Activated T-cell treated with anti-CD3 and anti-CD28 coated beads for 48 hours (primary cell): ENCODE measurements at places on chromosomes 2 and 18.
A peak's percentile ranks its signal among the peaks of the same experiment; 100 is the strongest.

- DNase-seq, result no peak
These were observed 201.2 kb downstream of the CBLN2 start for GRCh38 chr18:72342933-72343332.

DNA sequence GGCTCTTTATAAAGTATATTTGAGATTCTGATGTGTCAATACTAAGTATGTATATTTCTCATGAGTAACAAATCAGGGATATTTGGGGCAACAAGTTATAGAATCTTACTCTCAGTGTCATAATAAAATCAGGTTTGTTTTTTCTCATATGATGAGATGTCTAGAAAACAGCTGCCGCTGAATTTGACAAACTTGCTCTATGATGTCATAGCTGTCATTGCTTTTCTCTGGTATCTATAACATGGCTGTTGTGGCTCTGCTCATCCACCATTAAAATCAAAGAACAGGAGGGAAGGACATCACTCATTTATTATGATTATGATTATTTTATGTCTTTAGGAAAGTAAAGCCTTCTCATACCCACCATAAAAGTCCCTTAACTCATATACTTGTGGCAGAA, 417.2 kb upstream of the LRRTM4 start:
- no peak for DNase-seq

GRCh38 chr2:205473791-205474190, 208.5 kb upstream of the NRP2 start:
- no peak for DNase-seq

DNA sequence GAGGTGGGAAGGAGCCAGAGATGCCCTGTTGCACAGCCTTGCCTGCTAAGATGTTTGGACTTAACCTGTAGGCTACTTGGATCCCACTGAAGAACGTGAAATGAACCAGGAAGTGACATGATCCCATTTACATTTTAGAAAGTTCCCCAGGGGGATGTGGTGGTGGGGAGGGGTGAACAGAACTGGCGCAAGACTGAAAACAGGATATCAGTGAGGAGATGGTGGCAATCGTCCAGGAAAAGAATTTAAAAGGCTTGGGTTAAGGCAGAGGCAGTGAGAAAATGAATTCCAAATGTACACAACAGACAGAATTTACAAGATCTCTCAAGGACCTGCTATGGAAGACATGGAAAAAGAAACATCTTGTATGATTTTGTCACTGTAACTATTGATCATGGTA, 42.3 kb downstream of the SULT1C2 start:
- no peak for DNase-seq

DNA sequence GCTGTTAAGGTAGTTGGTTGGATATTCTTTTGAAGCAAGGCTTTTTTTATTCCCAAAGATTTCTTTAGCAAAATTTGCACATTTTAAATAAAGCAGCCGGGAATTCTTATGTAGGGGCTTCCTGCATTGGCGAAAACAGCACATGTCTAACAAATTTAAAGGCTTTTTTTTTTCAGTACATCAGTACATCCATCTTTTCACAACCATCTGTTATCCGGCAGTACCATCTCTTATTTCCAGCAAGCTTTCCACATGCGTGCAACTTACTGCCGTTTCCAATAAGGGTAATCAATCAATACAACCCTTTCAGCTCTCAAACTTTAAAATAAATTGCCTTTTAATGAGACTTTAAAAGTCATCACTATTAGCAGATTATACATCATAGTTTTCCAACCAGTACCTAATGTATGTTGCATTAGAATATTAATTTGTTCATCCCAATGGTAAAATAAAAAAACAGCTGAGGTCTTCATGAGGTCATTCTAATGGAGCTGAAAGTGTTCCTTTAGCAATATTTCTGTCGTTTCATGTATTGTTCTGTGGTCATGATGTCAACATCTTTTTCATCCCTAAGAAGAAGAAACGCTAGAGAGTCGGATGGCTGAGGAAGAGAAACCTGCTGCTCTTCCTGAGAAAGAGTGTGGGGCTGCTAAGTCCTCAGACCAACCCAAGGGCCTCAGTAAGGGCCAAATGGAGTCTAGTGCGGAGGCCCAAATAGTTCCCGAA, 81.4 kb upstream of the UNC80 start:
- no peak for DNase-seq

DNA sequence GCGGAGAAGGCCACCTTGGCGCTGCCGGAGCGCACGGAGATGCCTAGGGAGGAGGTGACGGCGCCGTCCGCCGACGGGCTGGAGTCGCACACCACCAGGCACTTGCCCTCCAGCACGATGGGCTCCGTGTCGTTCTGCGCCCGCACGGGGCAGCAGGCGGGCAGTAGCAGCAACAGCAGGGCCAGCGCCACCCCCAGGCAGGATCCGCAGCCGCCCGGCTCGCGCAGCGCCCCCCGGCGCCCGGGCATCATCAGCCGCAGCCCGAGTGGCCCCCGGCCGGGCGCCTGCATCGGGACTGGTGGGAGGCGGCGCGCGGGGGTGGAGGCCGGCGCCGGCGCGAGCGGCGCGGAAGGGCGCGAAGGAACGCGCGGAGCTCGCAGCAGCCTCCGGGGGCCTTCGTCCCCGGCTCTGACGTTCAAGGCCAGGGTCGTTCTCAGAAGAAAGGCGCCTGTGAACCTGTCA, 2.2 kb downstream of the CBLN2 start:
- no peak for DNase-seq

GRCh38 chr2:54440050-54440449, 16.1 kb upstream of the SPTBN1 start:
- DNase-seq, result no peak

GRCh38 chr2:101113441-101114267, 37.5 kb downstream of the TBC1D8 start:
- no peak for DNase-seq

DNA sequence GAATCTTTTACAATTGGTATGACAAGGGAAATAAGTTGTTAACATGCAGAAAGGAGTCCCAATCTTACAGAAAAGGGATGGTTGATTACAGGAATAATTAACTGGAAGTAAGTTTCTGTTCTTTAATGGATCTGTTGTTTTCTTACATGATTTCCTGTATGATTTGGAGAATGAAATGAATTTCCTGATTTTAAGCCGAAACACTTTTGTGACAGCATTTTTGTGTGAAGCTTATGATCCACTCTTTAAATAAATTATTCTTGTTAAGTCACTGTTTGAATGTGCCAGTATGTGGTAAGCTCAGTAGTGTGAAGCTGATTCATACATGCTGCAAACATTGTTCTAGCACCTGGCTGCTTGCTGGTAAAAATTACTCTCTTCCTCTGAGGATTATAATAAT, 516.2 kb downstream of the DCDC2C start:
- no peak for DNase-seq

- no peak for DNase-seq
These were observed 901.3 kb upstream of the CDH2 start for GRCh38 chr18:29078273-29078672.

DNA sequence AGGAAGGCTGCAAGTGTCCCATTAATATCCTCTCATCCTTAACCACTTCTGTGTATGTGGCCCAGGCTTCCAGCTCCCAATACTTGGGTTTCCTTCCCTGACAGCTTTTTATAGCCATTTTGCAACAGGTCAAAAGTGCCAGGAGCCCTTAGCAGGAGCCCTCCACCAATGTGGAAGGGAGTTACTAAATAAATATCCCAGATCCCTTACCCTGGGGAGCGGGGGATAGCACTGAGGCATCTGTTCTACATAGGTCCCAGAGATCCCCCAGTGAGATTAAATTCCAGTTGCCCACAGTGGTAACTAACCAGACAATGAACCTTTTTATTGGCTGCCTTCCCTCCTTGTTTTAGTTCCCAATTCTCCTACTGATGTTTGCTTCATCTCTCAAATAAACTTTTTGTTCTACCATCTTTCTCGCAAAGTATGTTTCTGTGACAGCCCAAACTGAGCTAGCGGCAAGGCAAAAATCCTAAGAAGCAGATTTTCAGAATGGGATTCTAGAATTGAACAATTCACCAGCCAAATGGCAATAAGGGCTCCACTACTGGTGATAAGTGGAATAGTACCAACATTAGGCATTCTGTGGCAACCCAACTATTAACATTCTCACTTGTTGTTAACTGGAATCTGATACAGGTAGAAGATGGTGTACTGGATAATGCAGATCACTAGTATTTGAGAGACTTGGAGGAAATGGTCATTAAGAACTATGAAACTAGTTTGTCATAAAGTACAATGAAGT, 83.9 kb upstream of the MAPRE2 start:
- DNase-seq, result no peak

- DNase-seq, result no peak
These were observed at the start of gene IL1RL1 for GRCh38 chr2:102310964-102311640. IL1RL1 (plus strand) TSS chr2:102311563; CDS start chr2:102338265, 26,702 bp downstream.

DNA sequence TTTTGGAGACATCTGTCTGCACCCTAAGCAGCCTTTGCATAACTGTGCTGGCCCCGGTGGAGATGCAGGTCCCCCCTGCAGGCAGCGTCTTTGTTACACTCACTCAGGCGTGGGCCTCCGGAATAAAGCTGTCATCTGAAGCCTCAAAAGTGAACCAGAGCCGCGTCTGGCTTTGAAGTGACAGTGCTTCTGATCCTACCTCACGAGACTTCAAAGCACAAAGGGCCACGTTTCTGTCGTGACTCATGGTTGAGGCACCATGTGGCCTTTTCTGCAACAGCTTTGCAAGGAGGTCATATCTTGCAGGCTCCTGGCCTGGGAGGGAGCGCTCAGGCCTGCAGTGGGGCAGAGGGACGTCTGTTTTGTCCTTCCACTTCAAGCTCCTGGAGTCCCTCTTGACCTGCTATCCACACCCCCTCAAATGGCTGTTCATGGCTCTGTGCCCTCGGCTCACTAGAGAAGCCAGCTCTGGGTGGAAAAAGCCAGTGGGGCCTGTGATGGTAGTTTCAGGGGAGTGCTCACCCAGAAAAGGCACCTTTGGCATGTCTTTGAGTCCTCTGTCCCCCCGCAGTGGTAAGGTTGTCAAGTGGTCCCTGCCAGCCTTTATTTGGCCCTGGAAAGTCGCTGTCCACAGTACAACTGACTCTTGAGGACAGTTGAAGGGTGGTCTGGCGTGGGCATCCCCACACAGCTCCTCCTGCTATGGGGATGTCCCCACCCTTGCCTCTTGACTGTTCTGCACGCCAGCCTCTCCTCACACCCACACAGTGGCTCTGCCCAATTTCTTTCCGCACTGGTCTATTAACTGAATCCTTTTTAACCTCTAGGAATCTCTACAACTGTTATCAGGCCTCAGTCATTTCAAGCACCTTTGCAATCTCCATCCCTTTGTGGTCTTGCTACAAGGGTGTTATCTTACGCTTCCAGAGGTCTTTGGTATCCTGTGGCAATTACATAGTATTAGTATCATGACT, 19.3 kb downstream of the GPR55 start:
- peak; percentile 84 for DNase-seq

DNA sequence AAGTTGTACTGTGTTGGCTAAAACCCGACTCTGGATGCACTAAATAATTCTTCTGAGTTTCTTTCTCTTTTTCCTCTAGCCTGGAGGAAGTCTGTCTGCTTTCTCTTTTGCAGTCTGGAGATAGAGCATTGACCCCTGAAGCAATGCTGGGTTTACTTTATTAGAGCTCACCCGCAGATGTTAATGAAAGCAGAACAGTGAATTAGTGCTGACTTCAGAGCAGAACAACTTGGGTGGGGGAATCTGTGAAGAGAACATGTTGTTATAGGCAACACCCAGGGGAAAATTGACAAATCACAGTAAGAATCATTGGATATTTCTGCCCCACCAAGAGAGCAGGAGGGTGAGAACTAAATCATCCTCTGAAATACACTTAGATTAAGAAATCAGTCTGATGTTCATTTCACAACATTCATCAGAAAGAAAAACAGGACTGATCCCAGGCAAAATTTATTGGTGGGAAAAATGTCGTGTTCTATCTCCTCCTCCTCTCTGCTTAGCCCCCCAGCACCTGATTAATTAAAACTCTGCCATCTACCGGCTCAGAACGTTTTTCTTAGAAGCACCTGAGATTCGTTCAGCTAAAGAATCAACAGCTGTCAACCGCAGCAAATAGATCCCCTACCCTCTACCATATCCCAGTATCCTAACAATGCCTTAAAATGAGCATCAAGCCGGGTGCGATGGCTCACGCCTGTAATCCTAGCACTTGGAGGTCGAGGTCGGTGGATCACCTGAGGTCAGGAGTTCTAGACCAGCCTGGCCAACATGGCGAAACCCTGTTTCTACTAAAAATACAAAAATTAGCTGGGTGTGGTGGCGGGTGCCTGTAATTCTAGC, 165.1 kb downstream of the FMNL2 start:
- DNase-seq, result no peak

DNA sequence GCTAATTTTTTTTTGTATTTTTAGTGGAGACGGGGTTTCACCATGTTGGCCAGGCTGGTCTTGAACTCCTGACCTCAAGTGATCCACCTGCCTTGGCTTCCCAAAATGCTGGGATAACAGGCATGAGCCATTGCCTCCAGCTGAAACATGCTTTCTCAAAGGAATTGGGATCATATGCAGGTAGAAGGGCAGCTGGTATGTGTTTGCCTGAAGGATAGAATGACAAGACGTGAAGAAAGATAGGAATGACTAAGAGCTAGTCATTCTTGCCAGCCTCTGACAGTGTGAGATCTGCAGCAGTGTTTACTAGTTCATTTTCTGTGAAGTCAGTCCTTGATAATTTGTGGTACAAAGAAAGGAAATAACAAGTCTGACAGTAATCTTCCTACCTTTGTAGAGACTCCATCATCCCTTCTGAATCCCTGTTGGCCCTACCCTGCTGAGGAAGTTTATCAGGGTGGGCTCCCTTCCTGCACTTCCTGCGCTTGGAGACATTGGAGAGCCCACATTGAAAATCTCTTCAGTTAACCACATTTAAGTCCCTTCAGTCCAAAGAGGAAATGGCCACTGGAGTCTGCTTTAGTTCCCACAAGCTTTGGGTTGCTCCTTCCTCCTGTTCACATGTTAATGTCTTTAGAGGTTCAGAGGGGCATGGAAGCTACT, 14.7 kb downstream of the CFLAR start:
- no peak for DNase-seq

- DNase-seq, result no peak
These were observed 215.7 kb downstream of the WDPCP start for GRCh38 chr2:63372549-63372948.

DNA sequence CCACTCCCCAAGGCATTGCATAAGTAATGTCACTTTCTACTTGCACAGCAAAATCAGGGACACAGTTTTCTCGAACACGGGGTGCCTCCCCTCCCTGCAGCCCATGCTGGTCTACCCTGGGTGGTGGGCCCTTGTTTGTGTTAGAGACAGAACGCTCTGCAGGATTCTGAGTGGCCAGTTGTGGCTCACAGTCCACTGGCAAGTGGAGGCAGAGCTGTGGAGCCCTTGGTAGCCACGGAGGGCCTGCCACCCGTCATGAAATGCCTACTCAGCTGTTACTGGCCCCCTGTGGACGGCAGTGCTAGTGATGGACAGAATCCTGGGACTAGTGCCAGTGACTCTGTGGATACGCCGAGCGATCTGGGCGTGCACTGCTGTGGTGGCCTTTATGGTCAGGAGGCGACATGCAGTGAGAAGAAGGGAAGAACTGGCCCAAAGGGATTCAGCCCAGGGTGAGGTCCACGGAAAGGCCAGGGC, 54.0 kb upstream of the TXNDC2 start:
- DNase-seq, result no peak

GRCh38 chr18:64713284-64713683, 564.4 kb upstream of the LINC00305 start:
- no peak for DNase-seq
